ENCODE measurements at places on chromosomes 1 and 21. TPM values are rescaled to one million over a fixed set of nuclear protein-coding genes. Genes with fewer than 3 reads are reported as not detected.

Gene HPDL
- 5.2 TPM for total RNA-seq

Gene FAM131C
- not detected for total RNA-seq

Gene HTR6
- total RNA-seq, result not detected

- no peak for DNase-seq
- no peaks in the 10 kb centered on the region for H3K27me3 ChIP-seq
- peaks cover 4% of the 10 kb centered on the region for H3K4me1 ChIP-seq
- H3K27ac ChIP-seq, result no peak overlapping the region
- H3K36me3 ChIP-seq, result peaks cover 4% of the 10 kb centered on the region
These were observed 128.2 kb downstream of the APP start for GRCh38 chr21:26042181-26042876.

DNA sequence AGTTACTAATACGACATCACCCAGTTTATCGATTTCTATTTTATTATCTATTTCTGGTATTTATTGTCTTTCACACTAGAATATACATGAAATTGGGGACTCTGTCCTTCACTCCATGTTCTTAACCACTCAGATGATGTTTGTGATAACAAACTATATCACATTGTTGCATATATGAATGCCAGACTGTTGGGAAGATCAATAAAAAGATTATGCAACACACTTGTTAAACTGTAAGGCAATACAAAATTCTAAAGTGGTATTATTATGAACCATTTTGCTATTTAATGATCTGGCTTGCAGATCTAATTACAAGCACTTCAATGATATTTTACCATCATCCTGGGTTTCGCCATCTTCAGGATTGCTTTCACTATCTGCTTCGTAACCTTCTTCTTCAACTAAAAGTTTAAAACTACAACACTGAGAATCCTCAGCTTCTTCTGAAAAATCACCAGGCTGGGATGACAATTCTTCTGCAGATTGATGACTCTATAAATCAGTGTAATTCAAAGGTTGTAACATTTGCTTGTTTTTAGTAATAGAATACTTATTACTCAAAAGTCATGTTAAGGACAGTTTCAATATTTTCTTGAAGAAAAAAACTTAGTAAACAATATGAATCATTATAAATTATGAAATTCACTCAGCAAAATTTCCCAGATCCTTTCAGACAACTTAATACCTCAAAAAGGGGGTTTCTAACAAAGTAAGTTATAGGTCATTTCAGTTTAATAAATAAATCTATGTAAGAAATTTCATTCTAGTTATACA, 63.9 kb downstream of the LYST start:
- H3K36me3 ChIP-seq, result peaks cover 8% of the 10 kb centered on the region
- H3K27ac ChIP-seq, result no peak overlapping the region
- no peaks in the 10 kb centered on the region for H3K4me1 ChIP-seq
- no peak overlapping the region for H3K4me3 ChIP-seq

GRCh38 chr1:16153999-16154673, 1.7 kb downstream of the EPHA2 start:
- no peak for DNase-seq
- no peaks in the 10 kb centered on the region for H3K36me3 ChIP-seq
- H3K27ac ChIP-seq, result peak overlapping the region; percentile 89
- H3K4me3 ChIP-seq, result peak overlapping the region; percentile 50
- peaks cover 27% of the 10 kb centered on the region for H3K4me1 ChIP-seq
